NCI-H226 (cell line): ENCODE measurements at places on chromosomes 5 and 9.

DNA sequence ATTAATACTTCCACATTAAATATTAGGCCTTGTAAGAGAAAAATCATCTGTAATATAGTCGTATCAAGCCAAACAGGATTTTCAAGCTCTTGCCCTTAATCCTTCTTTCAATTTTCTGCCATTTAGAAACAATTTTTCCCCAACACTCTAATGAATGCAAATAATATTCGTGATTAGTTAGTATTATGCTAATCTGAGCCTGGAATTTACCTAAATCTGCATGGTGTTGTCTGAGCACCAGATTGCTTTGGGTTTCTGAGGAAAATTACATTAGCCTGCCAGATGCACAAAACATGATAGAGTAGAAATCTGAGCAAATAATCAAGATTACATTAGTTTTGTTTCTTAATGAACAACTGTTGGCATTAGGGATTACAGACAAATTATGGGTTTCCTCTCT, 176.6 kb downstream of the ZDHHC21 start:
- DNase-seq: no peak

GRCh38 chr5:11973469-11973868, 69.2 kb upstream of the CTNND2 start:
- DNase-seq: no peak

- DNase-seq: peak; percentile 34
These were observed 12.2 kb downstream of the INVS start for GRCh38 chr9:100111235-100111634.

- DNase-seq: no peak
These were observed 832.7 kb upstream of the ZNF608 start for GRCh38 chr5:125579182-125579581.

GRCh38 chr9:88995200-88995577, 3.9 kb downstream of the S1PR3 start:
- DNase-seq: no peak

DNA sequence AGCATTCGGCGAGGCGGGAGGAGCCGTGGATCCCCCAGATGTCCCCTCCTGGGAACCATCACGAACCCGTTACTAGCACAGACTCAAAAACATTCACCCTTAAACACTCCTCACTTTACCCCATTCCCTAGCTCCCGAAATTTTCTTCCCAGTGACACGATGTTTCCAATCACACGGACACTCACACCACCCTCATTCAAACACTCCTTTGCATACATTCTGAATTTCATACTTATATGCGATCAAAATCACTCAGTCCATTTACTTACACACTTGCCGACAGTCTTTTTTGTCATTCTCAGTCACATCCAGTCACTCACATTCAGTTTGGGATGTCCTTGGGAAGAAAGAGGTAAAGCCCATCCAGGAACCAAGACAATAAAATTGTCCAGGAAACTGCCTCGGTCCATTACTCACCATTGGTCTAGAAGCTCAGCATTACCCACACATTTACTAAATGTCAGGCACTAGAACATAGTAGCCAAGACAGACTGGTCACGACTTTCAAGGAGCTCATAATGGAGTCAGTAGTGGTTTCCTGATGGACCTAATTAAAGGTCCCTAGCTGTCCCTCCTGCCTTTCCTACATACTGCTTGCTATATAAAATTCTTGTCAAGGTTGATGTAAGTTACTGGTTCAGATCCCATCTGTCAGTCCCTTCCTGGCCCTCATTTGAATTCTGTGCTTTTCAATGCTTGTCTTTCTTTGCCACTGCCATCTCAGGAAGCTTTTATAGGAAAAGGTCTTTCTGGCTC, 574 bp downstream of the SLC35A4 start:
- no peak for DNase-seq

GRCh38 chr9:20236676-20237075, 385.6 kb downstream of the MLLT3 start:
- no peak for DNase-seq

- no peak for DNase-seq
These were observed 2375.8 kb downstream of the MAT2B start for GRCh38 chr5:165881259-165881658.

- no peak for DNase-seq
These were observed 17.1 kb upstream of the EPB41L4A start for GRCh38 chr5:112436144-112436543.

- no peak for DNase-seq
These were observed 48.6 kb downstream of the DUSP1 start for GRCh38 chr5:172722327-172722815.

- no peak for DNase-seq
These were observed 104.8 kb downstream of the TSSK1B start for GRCh38 chr5:113329981-113330380.

DNA sequence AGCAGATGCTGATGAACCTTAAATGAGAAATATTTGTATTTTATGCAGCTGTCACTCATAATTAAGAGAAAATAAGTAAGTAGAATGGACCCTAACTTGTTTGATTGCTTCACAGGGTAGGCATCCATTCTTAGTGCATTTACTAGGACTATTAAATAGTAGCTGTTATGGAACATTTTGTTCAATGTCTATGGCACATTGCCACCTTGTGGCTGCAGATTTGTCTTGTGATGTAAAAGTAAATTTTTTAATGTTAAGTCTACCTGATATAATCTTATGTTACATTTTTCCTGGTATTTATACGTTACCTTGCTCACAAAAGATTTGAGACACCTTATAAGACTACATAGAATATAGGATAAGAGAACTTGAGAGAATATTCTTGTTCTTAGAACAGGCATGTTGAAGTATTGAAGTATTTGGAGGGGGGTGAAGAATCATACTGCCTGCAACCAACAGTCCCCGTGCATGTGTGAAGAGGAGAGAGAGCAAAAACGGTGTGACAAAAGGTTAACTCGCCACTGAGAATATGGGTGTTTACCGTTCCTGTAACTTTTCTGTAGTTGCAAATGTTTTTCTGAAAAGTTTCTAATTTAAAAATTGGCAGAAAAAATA, 161.1 kb downstream of the MAST4 start:
- peak; percentile 49 for DNase-seq

GRCh38 chr5:128455841-128456361, 82.1 kb downstream of the FBN2 start:
- DNase-seq: no peak

DNA sequence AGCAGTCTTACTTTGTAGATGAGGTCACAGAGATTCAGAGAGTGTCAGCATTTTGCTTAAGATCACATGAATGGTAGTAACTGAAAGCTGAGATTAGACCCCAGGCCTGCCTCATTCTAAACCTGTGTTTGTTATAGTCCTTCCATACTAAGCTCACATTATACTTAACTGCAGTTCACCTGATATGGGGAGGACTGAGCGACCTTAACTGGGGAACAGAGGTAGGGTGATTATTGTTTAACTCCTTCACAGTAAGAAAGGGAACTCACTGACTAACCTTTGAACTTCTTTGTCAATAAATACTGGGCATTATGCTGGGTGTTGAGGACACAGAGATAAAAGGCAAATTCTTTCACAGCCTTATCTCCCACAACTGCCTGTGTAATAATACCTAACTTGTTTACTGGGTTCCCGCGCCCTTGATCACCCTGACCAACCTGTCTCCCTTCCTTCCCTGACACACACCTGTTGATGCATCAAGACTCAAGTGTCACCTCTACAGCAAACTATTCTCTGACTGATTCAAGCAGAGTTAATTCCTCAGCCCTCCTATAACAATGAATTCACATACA, 27.2 kb downstream of the DEPDC1B start:
- no peak for DNase-seq

GRCh38 chr5:35780236-35780635, 76.5 kb upstream of the IL7R start:
- DNase-seq: no peak

- no peak for DNase-seq
These were observed 269.2 kb downstream of the NR3C1 start for GRCh38 chr5:143134269-143134668.

DNA sequence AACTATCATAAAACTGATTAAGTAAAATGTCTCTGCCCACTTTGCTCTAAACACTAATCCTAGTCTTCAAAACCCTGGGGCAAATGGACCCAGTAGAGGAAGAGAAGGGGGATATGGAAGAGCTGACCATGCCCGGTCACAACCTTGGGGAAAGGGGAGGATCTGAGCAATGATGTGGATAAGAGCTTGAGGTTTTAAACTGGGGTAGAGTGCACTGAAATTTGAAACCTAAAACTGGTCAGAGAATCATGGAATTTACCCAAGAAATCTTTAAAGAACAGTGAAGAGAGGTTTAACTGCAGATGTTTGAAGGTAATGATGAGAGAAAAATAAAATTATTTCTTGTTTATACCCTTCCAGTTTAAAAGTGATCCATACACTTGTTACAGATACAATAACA, 110.8 kb downstream of the MRPS30 start:
- DNase-seq: no peak

DNA sequence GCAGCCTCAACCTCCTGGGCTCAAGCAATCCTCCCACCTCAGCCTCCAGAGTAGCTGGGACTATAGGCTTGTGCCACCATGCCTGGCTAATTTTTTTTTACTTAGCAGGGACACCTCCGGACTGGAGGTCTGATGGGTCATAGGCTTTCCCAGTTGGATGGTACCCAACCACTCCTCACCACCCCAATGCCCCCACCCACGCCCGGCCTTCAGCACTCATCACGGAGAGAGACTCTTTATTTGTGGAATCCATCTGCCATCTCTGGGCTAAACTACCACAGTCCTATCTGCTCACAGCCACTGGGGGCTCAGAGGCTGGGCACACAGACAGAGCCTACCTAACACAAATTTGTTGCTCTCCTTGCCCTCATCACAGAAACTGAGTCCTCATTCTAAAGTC, 58.3 kb upstream of the STXBP1 start:
- no peak for DNase-seq

GRCh38 chr5:35819668-35820067, 37.0 kb upstream of the IL7R start:
- DNase-seq: no peak

GRCh38 chr9:1337169-1337568, 287.0 kb downstream of the DMRT2 start:
- no peak for DNase-seq

- no peak for DNase-seq
These were observed 93.8 kb downstream of the ZNF354C start for GRCh38 chr5:179153921-179154345.

DNA sequence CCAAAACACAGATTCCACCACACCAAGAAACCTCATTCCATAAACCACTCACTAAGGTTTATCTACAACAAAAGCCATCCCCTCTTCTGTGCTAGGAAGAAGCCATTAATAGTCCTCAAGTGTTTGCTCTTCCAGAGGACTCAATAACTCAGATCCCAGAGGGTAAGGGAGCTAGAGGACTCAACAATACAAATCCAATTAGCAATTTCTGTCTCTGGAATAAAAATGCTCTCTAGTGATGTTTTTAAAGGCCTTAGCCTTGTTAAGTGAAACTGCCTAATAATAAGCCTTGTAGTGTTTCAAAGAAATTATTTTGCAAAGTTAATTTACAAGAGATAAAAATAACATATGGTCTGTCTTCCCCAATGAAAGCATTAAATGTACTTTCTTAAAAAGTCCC, 942.4 kb downstream of the CDH12 start:
- no peak for DNase-seq

- no peak for DNase-seq
These were observed at the start of gene PLEKHG4B for GRCh38 chr5:91556-92263. TSS of gene PLEKHG4B (plus strand) at chr5:92168. CDS start at chr5:92232, 64 bp downstream.

DNA sequence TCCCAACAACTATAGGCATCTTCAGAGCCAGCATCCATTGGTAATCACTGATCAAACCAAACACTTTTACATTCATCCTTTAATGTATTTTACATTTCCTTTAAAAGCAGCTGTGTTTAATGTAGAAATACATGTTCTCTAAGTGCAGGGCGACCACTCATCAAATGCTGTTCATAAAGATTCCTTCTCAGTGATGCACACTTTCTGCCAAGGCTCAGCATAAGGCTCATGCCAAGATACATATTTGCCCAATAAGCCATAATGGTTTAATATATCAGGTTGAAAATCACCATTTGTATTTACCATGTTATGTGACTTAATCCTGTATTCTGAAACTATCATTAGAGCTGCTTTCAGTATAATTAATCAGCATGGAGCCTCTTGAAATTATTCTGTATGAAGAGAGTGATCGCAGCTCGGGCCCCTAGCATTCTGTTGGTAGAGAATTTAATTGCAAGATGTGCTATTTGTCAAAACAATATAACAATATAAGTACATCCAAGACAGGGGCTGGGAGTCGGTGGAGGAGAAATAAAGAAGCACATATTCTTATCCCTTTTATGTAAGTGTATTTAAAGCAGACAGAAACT, 267.5 kb downstream of the EBF1 start:
- no peak for DNase-seq

- no peak for DNase-seq
These were observed 157.6 kb upstream of the TBC1D2 start for GRCh38 chr9:98413084-98413483.

DNA sequence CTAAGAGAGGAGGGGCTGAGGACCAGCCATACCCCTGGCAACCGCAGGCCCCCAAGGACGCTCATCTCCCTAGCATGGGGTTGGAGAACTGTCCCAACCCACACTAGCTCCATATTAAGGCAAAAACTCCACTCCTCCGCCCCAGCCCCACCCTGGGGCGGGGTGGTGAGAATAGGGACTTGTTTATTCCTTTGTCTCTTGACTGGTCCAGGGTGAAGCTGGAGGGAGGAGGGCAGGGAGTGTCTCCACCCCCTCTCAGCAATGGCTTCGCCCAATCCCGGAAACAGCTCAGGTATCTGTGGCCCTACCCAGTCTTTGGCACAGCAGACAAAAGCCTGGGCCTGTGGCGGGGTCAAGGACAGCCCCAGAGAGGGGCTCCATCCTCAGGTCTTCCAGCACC, 16.9 kb downstream of the PRRX2 start:
- no peak for DNase-seq

DNA sequence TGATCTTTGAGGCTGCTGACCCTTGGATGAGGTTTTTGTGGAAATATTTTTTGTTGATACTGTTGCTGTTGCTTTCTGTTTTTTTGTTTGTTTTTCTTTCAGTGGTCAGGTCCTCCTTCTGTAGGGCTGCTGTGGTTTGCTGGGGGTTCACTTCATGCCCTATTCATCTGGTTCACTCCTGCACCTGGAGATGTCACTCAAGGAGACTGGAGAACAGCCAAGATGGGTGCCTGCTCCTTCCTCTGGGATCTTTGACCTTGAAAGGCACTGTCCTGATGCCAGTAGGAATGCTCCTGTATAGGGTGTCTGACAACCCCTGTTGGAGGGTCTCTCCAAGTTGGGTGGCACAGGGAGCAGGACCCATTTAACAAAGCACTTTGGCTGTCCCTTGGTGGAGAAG, 67.0 kb upstream of the ACTBL2 start:
- DNase-seq: no peak

DNA sequence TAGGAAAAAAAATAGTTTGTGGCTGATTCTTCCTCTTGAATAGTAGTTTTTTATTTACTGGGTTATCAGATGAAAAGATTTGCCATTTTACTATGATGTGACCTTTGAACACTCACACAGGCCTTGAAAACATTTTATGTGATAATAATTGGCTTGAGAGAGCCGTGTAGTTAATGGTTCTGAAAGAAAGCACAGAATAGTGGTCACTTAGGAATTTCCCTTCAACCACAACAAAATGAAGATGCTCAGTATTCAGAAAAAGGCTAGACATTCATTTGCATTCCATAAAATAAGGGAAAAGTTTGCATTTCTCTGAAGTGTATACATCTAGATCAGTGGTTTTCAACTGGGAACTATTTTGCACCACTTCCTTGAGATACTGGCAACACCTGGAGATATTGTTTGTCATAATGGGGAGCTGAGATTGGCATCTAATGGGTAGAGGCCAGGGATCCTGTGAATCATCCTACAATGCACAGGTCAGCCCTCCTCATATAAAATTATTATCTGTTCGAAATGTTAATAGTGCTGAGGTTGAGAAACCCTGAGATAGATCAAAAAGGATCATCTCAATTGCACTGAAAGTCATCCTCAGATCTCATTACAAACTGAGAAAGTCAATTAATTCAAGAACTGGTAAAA, 446.4 kb upstream of the CCNG1 start:
- no peak for DNase-seq
